ENCODE measurements at places on chromosomes 5 and 9.

- DNase-seq: no peak
Measured at GRCh38 chr5:98364549-98364948, 408.9 kb upstream of the RGMB start.

DNA sequence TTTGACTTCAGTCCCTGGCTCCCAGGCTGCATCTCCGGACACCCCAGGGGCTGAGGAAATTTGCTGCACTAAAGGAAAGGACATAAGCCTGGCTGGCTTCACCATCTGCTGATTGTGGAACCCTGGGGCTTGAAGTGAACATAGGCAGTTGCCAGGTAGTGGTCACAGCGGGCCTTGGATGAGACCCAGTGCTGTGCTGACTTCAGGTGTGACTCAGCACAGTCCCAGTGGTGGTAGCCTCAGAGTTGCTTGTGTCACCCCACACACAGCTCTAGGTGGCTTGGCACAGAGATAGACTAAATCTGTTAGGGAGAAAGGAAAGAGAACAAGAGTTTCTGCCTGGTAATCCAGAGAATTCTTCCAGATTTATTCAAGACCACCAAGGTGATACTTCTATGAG is 36.1 kb upstream of the RUSC2 start:
- no peak for DNase-seq

DNA sequence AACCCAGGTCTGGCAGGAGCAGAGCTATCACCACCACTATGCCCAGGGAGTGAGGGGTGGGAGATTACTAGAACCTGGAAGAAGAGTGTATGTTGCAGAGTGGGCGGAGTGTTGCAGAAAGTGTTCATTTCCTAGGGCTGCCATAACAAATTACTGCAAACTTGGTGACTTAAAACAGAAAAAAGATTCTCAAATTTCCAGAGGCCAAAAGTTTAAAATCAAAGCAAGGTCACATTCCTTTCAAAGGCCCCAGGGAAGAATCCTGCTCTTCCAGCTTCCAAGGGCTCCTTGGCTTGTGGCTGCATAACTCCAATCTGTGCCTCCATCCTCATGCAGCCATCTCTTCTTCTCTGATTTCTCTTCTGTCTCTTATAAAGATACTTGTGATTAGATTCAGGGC is 30.6 kb upstream of the SPINK4 start:
- no peak for DNase-seq

DNA sequence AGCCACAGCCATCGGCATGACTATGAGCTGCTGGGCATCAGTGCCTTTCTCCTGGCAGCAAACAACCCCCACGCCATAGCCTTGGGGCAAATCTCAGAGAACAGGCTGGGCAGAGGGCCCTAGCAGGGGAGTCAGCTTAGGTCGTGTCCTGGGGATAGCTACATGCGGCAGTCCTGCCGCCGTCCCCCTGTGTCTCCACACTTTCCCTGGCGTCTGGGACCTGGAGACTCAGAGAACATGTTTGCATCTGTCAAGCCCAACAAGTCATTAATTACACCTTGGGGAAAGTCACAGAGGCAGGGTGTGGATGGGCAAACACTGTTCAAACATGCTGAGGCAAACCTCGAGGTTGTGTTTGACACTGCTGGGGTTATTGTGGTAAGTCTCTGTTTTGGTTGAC is 123.6 kb downstream of the C5orf15 start:
- DNase-seq: no peak

DNA sequence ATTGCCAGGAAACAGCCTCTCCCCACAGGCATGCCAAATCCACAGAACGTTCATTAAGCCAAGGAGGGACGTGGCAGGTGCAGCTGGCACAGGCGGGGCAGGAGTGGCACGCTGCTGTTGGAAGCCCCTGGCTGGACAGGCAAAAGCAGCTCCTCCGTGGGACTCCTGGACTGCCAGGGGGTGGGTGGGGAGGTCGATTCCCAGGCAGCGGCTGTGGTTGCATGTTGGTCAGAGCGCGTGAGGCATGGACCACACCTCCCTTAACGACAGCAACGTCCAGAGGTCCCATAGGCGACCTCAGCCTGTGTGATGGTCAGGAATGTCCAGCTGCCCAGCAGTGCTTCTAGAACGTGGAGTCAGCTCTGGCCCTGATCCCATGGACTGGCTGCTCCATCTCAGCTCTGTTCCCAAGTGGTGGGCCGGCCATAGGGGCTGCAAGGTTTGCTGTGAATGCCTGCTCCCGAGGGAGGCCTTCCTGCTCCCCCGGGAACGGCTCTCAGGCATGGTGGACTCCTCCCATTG is 6.9 kb downstream of the SLC6A19 start:
- no peak for DNase-seq

GRCh38 chr5:141880961-141881801 is 3.0 kb upstream of the PCDH1 start:
- no peak for DNase-seq

DNA sequence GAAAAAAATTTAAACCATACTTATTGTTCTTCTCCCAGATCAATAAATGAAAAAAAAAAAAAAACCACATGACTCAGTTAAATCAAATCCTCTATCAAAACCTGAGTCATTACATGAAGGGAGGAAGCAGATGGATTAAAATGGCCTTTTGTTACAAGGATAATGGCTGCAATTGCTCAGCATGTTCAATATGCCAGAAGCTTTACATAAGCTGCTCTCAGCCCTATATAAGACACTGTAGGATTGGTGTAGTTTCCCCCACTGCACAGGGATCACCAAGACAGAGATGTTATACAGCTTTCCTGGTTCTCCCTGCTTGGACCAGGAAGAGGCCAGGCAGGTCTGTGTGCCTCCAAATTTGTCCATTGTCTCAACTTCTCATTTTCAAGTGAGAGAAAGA is 101.6 kb upstream of the MAP1B start:
- DNase-seq: no peak

- no peak for DNase-seq
Measured at GRCh38 chr5:126000507-126000906, 422.7 kb upstream of the GRAMD2B start.

DNA sequence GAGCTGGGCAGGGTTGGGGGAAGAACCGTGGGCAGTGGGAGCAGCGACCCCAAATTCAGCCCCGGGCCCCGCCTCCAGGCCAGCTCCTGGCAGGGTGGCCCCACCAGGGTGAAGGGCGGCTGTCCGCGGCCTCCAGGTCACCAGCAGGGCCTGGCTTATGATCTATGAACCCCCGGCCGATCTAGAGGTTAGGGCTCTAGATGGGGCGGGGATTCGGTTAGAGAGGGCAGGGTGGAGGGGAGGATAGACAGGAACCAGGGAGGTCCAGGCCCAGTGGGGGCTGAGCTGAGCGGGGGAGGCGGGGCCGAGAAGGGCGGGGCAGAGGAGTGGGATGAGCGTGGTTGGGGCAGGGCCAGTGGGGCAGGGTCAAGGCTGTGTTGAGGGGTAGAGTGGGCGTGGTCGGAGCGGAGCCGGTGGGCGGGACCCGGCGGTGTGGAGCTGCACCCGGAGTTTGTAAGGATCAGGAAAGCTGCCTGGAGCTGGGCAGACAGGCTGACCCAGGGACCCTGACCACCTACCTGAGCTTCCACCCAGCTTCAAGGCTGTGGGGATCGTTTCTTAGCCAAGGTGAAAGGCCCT is 29.3 kb upstream of the OBP2B start:
- DNase-seq: peak; percentile 16

GRCh38 chr5:29089591-29090130 is 2051.3 kb upstream of the CDH9 start:
- no peak for DNase-seq

Measured in T-helper 1 cell (primary cell).